Stimulated activated CD4-positive, alpha-beta T cell treated with anti-CD3 and anti-CD28 coated beads, Interleukin-1b, Interleukin-23, amount 100 ng/mL, for 1 hour (primary cell): ENCODE measurements at places on chromosomes 12 and 14.

GRCh38 chr12:124273630-124274029 lies 21.3 kb upstream of the RFLNA start:
- no peak for DNase-seq

DNA sequence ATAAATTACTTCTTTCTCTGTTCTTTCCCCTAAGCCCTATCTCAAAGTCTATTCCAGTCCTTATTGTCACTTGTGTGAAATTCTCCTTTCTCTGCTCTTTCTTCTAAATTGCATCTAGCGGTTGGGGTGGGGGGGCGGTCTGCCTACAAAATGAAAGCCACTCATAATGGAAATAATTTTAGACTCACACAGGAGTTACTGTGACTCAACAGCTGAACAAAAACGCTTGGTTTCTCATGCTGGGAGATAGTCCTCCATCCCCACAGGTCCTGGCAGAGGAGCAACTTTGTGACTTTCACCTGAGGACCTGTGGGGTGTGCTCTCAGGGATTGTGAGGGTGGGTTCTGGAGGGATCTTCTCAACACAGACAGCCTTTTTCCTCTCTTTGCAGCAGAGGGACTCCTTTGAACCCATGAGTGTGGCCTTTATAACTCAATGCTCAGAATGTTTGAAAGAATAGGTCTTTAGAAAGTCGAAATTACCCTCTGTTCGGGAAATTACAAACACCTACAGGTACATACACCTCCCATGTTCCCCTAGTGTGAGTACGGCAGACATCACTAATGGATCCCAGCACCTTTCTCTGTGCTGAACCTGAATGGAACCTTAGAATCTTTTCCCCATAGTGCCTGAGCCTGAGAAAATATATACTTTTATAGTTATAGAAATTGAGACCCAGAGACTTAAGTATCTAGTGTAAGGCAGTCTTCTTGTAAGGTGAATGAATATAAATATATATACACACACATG lies 109.7 kb downstream of the CHST11 start:
- DNase-seq: no peak

DNA sequence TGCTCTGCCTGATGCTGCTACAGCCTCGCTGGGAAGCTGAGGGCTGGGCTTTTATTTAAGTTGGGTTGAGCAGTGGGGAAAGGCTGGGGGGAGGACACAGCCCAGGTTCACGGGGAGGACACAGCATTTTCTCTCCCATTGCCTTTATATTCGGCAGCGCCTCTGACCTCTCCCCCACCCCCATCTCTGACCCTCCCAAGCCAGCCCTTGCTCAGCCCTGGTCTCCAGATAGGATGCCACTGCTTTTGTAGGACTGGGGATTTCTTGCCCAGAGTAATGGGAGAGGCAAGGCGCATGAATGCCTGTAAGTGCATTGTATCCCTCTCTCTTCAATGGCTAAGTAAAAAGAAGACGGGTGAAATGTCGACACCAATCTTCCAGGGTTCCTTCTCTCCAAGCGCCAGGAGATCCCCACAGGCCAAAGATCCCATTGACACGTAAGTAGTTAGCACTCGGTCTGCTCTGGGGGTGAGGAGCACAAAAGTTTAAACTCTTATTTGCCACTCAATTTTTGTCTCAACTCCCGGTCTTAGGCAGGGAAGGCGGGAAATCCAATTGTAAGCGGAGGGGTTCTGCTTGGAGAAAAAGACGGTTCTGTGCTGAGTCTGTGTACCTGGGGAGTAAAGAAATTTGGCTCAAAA lies 4.6 kb downstream of the HOXC4 start:
- no peak for DNase-seq

DNA sequence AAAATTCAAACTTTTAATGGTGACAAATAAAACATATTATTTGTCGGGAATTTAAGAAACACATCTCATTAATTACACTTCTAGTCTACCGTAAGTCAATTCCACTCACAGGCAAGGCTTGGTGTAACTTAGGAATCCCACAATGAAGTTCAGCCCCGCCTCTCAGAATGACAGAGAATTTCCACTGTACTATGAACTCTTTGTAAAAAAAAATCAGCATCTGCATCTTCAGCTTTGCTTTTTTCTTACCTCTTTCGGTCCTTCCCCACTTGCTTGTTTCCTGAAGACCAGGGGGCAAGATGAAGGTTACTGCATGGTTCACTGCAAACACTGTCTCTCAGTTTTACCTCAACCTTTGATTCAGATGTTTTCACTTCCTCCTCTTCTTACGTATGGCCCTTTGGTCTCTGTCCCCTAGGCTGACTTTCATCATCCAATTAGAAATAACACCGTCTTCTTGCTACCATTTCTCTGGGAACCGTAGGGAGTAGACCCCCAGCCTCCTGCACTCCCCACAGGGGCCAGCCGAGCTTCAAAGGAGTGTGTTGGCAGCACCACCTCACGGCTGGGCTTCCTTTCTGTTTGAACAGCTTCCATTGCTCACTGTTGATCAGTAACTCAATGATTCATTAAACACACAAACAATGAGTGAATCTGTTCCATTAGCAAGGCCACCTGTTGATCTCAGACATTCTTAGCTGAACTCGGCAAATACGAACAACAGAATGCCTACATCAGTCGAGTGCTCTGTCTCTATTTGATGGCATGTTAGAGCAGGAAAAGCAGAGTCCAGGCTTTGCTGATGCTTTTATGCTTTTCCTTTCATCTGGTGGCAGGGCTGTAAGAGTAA lies 343.0 kb downstream of the BMP4 start:
- no peak for DNase-seq

- DNase-seq: peak; percentile 15
Measured at GRCh38 chr14:65824285-65824977, 411.9 kb downstream of the FUT8 start.

GRCh38 chr12:100216337-100216736 lies 15.7 kb downstream of the ACTR6 start:
- no peak for DNase-seq

DNA sequence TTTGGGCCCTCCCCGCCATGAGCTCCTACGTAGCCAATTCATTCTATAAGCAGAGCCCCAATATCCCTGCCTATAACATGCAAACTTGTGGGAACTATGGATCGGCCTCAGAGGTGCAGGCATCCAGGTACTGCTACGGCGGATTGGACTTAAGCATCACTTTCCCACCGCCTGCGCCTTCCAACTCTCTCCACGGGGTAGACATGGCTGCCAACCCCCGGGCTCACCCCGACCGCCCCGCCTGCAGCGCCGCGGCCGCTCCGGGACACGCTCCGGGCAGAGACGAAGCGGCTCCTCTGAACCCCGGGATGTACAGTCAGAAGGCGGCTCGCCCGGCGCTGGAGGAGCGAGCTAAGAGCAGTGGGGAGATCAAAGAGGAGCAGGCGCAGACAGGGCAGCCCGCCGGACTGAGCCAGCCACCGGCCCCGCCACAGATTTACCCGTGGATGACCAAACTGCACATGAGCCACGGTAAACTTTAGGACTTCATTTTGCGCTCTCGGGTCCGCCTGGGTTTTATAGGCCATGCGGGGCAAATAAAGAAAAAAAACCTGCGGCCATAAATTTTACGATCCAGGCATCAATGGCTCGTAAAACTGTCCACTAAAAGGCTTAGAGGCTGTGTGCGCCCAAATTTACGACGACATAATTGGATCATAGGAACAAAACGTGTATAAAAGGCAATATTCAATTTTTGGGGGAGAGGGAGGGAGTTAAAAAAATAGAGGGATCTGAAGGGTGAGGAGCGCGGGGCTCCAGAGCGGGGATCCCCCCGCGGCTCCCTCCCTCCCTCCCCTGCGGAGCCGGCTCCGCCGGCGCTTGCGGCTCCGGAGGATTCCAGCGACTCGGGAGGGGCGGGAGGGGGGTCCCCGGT lies 493 bp downstream of the HOXC5 start:
- no peak for DNase-seq

DNA sequence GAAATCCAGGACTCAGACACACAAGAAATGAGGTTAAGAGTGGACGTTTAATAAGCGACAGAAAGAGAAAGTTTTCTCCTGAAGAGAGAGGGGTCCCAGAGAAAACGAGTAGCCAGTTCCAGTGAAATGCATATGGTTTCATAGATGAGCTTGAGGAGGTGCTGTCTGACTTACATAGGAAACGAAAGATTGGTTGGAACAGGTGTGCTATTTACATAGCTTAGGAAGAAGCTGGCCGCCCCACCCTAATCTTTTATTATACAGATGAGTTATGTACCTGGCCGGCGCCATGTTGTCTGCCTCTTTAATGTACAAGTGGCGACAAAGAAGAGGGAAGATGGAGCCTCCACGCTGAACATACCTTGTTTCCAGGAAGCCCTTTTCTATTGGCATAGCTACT lies 223.0 kb downstream of the SLC6A15 start:
- DNase-seq: no peak

GRCh38 chr12:120252071-120252906 lies 13.2 kb downstream of the PXN start:
- peak; percentile 54 for DNase-seq
